Kidney tubule cell (primary cell): ENCODE measurements at places on chromosomes 1 and 21.

DNA sequence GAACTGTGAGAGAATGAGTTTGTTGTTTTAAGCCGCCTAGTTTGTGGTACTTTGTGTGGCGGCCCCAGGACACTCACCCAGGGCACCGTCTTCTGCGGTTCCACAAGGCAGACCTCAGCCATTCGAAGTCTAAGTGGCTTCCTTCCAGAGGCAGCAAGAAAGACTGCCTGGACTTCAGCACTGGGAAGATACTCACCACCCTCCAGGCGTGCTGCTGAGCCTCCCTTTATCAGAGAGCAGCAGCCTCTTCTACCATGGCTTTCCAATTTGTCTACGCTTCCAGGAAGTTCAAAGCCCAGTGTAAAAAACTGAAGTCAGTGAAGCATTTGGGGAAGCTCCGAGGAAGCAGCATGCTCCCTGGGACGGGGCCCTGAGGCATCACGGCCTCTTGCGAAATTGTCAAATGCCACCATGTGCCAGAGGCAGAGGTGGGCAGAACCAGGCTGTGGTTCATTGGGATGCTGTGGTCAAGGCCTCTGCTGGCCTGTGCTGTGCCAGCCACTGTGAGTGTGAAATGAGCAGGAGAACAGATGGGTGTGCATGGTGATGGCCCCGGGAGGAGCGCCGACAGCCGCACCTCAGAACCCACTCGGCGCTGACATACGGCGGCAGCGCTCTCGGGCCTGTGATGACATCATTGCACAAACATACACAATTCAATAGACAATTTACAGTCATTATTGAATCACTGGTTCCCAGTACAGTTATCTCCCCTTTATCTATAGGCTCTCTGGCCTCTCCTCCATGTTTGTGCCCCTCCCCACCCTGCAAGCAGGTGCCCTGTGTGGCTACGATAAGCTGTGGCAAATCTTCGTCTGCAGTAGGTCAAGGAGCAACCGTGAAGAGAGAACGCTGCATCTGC, 110.4 kb downstream of the PDE9A start:
- peak; percentile 12 for DNase-seq

DNA sequence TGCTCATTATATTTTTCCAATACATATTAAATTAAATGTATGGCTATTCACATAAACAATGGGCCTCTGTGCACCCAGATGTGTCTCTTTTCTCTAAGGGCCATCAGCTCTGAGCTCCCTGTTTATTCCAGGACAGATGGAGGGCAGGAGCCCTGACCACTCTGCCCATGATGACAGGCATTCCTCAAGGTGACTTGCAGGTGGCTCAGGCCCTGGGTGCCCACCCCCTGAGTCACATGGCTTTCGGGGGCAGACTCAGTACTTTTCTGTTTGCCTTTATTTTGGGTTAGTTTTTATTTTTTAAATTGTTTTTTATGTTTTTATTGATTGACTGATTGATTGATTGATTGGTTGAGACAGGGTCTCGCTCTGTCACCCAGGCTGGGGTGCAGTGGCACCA, 6.4 kb upstream of the LRP8 start:
- no peak for DNase-seq

DNA sequence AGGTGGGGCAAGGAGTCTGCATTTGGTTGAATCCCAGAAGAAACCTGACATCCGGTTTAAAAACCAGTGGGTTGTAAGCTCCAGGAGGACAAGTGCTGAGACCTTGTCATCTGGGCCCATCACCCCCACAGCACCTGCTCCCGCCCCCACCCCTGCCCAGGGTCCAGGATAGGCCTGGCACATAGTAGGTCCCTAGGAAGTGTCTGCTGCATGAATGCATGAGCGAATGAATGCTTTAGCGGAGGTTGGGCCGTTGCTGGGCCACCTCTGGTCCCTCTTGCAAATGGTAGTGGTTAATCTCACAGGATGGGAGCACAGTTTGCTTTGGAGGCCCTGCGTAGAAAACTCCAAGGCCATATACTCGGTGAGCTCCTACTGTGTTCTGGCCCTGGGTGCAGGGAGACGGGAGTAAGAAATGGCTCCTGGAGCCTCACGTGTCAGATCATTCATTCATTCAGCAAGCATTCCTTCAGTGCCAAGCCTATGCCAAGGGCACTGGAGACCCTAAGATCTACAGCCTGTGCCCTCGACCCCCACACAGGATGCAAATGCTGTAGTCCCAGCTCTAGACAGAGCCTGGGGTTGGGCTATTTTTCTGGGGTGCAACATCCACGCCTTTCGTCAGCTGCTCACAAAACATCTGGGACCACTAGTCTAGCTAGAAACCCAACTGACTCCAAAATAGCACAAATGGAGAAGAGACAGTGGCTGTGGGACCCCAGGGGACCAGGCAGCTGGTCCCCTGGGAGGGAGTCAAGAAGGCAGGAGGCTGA, 28.9 kb downstream of the EPHA2 start:
- no peak for DNase-seq

- DNase-seq, result no peak
Measured at GRCh38 chr1:200982071-200982945, 41.2 kb downstream of the KIF21B start.
